Endothelial cell of umbilical vein (primary cell): ENCODE measurements at places on chromosomes 16 and 17. TPM values are rescaled to one million over a fixed set of nuclear protein-coding genes. Genes with fewer than 3 reads are reported as not detected.

Gene TEX14
- 0.02 and 0.10 TPM in 2 replicates for polyA plus RNA-seq

Gene SHCBP1
- 9.3 and 13.9 TPM in 2 replicates for polyA plus RNA-seq

Gene MEIOB
- polyA plus RNA-seq = 0.04 TPM in 1 of 2 replicates, not detected in the other

Gene PHOSPHO1
- 0.19 and 0.23 TPM in 2 replicates for polyA plus RNA-seq

Gene MRM1
- polyA plus RNA-seq = 3.4 and 3.7 TPM in 2 replicates

Gene HIC1
- 18.2 and 20.2 TPM in 2 replicates for polyA plus RNA-seq

Gene ARHGDIG
- polyA plus RNA-seq = 2.2 and 3.8 TPM in 2 replicates

Gene FAM20A
- polyA plus RNA-seq = not detected in 2 replicates

Gene ADAD2
- polyA plus RNA-seq = 0.04 and 0.10 TPM in 2 replicates

Gene FZD2
- polyA plus RNA-seq = 14.0 and 18.2 TPM in 2 replicates

Gene HEATR9
- not detected in 2 replicates for polyA plus RNA-seq

Gene HP
- not detected in 2 replicates for polyA plus RNA-seq

Gene SMIM36
- polyA plus RNA-seq = not detected in 2 replicates

Gene FBXW10
- not detected in 2 replicates for polyA plus RNA-seq

Gene KRT25
- polyA plus RNA-seq = not detected in 2 replicates

Gene MSL1
- 27.7 and 30.9 TPM in 2 replicates for polyA plus RNA-seq
